ENCODE measurements at places on chromosomes 5 and 9. TPM values are rescaled to one million over a fixed set of nuclear protein-coding genes. Genes with fewer than 3 reads are reported as not detected.

DNA sequence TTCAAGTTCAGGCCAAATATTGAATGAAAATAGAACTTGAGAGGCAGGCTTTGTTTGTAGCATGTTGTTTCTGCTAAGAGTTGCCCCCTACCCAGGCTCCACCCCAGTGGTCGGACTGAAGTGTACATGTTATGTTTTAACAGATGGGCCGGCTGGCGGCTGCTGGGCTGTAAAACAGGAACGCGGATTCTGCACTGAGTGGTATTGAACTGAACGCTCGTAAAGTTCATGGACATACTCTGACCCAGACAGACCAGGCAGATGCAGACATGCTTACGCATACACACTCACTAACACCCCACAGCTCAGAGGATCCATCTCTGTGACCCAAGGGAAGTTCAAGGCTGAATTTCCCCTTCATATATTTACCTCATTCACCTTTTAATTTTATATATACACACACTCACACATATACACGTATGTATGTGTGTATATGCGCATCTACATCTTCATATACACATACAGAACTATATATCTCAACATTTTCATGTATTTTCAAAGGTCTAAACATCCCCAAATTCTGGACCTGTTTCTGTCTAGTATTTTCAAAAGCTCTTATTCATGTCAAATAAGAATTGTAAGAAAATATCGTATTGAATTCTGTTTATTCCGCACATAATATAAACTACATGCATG, 1.4 kb downstream of the MARCHF3 start:
- no peaks in the 10 kb centered on the region for H3K36me3 ChIP-seq
- H3K27ac ChIP-seq: no peak overlapping the region
- peak; percentile 52 for DNase-seq

DNA sequence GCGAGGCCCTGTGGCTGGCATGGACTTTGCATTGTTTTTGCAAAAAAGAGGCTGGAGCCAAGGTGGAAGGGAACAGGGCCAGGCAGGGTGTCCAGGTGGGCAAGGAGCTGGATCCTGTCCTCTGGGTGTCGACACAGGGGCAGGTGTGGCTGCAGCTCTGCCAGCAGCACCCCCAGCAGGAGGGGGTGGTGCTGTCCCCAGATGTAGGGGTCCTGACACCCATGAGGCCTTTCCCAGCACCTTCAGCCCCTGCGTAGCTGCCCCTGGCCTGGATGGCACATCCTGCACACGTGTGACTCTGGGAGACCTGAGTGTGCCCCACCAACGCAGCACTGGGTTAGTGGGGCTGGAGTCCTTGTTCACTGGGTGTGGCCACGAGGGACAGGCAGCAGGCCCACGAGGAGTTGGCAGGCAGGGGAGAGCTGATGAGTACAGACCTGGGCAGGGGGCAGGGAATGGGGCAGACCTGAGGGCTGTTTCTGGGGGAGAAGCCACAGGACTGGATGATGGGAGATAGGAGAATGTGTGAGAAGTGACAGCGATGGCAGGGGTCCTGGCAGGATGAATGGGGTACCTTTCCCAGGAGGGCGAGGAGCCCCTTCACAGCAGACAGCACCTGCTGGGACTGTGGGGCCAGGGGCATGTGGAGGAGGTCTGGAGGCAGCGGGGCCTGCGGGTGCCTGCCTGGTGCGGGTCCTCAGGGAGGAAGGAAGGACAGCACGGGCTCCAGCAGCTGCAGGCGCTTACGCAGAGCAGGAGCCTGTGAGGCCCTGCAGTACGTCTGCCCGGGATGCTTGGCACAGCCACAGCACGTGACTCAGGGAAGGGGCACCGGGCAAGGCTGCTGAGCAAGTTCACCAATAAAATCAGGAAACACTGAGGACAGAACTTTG, 3.6 kb upstream of the RASGEF1C start:
- H3K27ac ChIP-seq: no peak overlapping the region
- DNase-seq: no peak
- no peaks in the 10 kb centered on the region for H3K27me3 ChIP-seq
- H3K36me3 ChIP-seq: no peaks in the 10 kb centered on the region
- H3K4me3 ChIP-seq: no peak overlapping the region

GRCh38 chr9:134912126-134912840, 5.4 kb downstream of the FCN1 start:
- H3K27me3 ChIP-seq: no peaks in the 10 kb centered on the region
- no peak overlapping the region for H3K27ac ChIP-seq
- H3K4me3 ChIP-seq: no peak overlapping the region
- DNase-seq: peak; percentile 47
- H3K36me3 ChIP-seq: no peaks in the 10 kb centered on the region

- H3K4me1 ChIP-seq: no peaks in the 10 kb centered on the region
- no peaks in the 10 kb centered on the region for H3K36me3 ChIP-seq
- no peak overlapping the region for H3K27ac ChIP-seq
- H3K27me3 ChIP-seq: no peaks in the 10 kb centered on the region
These were observed 41.7 kb downstream of the KLF4 start for GRCh38 chr9:107447834-107448233.

DNA sequence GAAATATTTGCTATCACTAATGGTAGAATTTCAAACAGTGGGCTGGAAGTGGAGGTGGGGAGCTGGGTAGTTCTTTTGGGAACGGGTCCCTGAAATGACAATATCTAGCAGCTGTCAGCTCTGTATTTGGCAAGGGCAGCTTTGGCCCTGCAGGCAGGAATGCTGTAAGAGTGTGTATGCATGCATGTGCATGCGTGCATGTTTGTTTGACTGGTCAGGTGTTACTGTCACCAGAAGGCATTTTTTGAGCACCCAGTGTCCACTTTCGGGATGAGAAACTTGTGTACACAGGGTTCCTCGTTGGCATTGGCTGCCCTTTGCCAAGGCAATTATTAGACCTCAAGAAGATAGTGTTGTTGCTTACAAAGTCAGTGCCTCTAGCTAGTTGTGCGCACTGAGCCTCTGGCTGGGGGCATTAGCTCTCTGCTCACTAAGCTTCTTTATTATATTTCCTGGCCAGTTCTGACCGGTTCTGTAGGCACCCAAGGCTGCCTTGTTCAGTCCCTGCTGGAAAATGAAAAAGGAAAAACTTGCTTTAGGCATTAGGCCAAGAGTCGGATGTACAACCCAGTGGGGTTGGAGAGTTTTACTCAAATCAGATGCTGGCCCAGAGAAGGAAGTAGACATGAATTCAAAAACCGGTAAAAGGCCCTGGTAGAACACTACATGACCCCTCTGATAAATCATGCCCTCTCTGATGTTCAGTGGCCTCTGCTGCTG, 2.0 kb downstream of the CYFIP2 start:
- H3K27me3 ChIP-seq: no peaks in the 10 kb centered on the region
- H3K4me3 ChIP-seq: no peak overlapping the region
- no peaks in the 10 kb centered on the region for H3K36me3 ChIP-seq
- H3K4me1 ChIP-seq: no peaks in the 10 kb centered on the region
- no peak for DNase-seq

GRCh38 chr5:2186472-2187015, 303.8 kb upstream of the IRX4 start:
- no peak overlapping the region for H3K27ac ChIP-seq
- H3K27me3 ChIP-seq: no peaks in the 10 kb centered on the region
- no peak for DNase-seq
- no peaks in the 10 kb centered on the region for H3K4me1 ChIP-seq

DNA sequence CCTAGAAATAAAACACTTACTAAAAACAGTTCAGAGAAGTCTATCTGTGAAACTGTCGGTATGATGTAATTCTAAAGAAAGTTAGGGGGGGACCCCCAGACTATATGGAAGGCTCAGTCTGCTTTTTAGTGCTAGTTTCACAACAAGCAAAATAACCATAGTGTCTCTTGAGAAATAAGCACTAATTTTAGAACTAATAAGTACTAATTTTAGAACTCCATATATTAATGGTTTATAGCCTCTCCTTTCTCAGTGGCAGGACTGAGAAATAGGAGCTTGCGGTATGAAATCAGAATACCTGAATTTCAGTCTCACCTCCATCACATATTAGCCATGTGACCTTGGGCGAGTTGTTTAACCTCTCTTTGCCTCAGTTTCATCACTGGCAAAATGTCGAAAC, 1.4 kb upstream of the PHF24 start:
- H3K4me3 ChIP-seq: no peak overlapping the region
- H3K4me1 ChIP-seq: no peaks in the 10 kb centered on the region

DNA sequence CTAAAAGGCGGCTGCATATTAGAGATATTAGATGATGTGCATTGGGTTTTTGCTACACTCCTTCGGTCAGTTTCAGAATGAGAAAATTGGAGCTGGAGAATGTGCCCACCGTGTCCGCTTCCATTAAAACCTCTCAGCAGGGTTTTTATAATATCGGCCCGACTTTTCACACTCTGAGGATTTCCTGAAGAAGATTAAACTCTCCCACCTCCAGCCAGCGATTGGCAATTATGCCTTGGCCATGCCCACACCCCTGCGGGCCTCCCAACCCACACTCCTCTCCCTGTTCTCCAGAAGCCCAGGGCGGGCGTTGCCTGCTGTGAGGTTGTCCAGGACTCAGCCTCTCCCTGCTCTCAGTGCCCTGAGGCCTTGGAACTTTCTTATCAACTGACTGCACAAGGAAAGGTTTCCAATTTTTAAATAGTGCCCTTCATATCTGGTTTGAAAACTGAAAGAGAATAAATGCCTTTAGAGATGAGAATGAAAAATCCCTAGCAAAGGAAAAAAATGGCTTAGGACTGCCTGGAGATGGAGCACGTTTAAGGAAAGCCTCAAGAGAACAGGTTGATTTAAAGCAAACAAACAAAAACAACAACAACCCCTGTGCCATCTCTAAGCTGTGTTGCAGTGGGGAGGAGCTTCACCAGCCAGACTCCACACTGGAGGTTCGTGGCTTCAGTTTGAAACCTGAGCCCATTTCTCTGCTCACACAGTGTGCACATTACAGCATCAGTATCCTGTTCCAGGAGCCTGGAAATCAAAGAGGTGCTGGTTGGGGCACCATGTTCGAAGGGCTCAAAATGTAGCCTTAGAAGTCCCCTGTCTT, 292.9 kb downstream of the NSG2 start:
- H3K4me1 ChIP-seq: no peaks in the 10 kb centered on the region
- peak; percentile 51 for DNase-seq
- H3K36me3 ChIP-seq: no peaks in the 10 kb centered on the region
- H3K4me3 ChIP-seq: no peak overlapping the region

Gene ROR2
- 1.6 TPM for total RNA-seq

Gene PCAT7
- total RNA-seq: 0.29 TPM

Gene IL13
- total RNA-seq: not detected

Data from aorta (tissue), 5 donors.